ENCODE measurements at places on chromosomes 7 and 10.

GRCh38 chr10:60521974-60522405 lies 132.3 kb upstream of the ANK3 start:
- DNase-seq = no peak

- DNase-seq = no peak
Measured at GRCh38 chr10:102219370-102219769, 6.7 kb upstream of the ELOVL3 start.

GRCh38 chr10:131993275-131993674 lies 11.6 kb upstream of the BNIP3 start:
- DNase-seq = no peak

- DNase-seq = no peak
Measured at GRCh38 chr7:140317597-140317996, 80.7 kb downstream of the SLC37A3 start.

DNA sequence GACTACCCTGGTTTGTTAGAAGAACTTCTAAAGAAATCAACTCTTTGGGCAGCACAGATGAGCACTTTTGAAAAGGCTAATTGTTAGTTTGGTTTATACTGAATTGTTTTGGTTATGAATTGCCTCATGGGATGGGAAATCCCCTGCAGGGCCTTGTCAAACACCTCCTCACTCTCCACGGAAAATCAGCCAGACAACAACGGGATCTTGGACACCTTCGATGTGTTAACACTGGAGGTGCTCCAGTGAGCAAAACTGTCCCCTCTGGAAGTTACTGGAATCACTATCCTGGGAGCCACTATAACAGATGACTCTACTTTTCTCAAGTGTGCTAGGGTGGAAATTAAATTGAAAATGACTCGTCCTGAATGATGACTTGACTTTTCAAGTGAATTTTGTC lies 38.7 kb downstream of the CDK6 start:
- DNase-seq = no peak

- no peak for DNase-seq
Measured at GRCh38 chr10:43138757-43139241, 554 bp downstream of the CSGALNACT2 start.

DNA sequence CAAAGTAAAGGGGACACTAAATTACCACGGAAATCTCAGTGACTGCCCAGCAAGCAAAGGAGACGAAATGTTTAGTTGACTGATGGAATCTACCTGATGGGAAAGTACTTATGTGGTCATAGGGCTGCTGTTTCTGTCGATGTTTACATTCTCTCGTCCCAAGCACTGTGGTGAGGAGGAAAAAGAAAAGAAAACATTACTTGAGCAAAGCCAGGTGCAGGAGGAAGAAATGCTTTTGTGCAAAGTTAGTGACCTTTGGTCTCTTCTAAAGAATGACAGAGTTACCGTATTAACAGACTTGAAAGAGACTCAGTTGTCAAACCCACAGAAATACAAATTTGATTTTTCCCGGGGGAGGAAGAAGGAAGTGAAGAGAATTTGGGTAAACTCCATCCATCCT lies 43.3 kb upstream of the FMC1 start:
- DNase-seq = no peak

All from DMS 273 treated with DMSO at 0.1 percent for 48 hours (cell line).